Karpas-422 (cell line): ENCODE measurements at places on chromosomes 3 and 15.

- no peak for DNase-seq
Observed at GRCh38 chr3:197125636-197126035, 96.0 kb upstream of the MELTF start.

DNA sequence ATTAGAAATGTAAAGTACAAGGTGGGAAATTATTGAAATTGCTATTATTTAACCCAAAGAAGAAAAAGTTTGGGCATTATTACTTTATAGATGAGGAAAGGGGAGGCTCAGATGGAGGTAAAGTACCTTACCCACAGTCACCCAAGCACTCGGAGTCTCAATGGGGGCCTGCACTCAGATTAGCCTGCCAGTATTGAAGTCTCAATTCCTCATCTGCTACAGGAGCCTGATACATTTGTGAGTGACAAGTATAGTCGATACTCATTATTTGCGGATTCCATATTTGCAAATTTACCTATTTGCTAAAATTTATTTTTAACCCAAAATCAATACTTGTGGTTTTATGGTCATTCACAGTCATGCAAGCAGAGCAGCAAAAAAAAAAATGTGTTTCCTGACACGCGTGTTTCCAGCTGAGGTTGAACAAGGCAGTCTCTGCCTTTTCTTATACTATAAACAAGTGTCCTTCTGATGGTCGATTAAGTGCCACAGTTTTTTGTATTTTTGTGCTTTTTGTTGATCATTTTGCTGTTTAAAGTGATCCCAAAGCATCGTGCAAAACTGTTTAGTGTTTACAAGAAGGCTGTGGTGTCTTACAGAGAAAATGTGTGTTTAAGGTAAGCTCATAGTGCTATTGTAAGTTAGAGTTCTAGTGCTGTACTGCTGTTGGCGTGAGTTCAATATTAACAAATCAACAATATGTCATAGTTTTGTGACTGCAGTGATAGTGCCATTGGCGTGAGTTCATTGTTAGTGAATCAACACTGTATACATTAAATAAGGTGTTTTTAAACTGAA, 48.0 kb downstream of the ARHGEF26 start:
- DNase-seq, result no peak

DNA sequence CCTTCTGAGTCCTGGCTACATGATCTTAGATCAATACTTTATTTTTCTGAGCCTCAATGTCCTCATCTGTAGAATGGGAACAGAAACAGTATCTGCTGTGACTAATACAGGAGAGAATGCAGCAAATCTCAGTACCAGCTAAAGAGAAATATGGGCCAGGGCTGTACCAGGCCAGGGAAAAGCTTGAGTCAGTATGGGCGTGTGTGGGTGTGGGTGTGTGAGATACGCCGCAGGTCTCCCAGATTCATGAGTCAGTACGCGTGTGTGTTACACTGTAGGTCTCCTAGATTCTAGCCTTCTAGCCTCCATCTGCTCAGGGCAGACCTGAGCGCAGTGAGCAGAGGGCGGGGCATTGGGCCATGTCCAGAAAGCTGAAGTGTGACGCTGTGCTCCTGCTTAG, 15.2 kb downstream of the GNAI2 start:
- DNase-seq, result no peak

DNA sequence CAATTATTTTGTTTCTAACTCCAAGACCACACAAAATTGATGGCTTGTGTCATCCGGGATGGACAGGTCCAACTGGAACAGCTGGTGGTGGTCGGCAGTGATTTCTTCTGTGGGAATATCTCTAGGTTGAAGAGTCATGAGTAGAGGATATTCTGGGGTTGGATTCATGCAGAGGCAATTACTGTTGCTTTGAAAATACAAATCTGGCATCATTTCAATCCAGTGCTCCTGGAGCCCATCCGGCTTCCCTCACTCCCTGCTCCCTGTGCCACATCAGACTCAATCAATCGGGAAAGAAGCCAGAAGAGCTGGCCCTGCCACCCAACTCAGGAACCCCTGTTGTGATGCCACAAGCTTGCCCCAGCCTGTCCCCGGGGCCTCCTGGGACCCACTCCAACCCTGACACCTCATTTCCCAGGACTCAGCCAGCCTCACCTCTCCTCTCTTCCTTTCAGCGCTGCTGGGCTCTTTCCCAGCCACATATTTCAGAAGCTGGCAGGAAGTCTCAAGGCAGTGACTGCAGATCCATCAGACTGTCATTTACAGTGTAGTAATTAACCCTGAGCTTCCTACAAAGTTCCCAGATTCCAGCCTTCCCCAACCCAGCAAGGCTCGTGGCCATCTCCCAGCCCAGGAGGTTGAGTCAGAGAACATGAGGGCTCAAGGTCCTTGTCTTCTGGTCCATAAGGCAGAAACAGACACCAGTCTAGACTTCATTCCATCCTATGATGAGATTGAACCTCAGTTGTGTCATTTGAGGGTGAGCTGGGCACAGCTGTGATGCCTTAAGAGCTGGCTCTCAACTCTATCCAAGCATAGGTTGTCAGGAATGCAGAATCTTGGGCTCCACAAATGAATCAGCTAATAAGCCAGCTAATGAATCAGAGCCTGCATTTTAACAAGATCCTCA, 114.0 kb downstream of the FAM174B start:
- DNase-seq, result no peak
